ENCODE measurements at places on chromosomes 16 and 17. TPM values are rescaled to one million over a fixed set of nuclear protein-coding genes. Genes with fewer than 3 reads are reported as not detected.

Gene TBX4
- not detected for total RNA-seq

Gene LRRC37A
- 4.3 TPM for total RNA-seq

Gene TEKT1
- total RNA-seq: 0.89 TPM

GRCh38 chr16:57001026-57001679, 11.8 kb downstream of the NLRC5 start:
- peak; percentile 25 for DNase-seq

- DNase-seq: no peak
Measured at GRCh38 chr16:12527071-12527470, 276.6 kb downstream of the CPPED1 start.

GRCh38 chr17:1758807-1759206, 3.1 kb upstream of the SERPINF1 start:
- no peak for DNase-seq

DNA sequence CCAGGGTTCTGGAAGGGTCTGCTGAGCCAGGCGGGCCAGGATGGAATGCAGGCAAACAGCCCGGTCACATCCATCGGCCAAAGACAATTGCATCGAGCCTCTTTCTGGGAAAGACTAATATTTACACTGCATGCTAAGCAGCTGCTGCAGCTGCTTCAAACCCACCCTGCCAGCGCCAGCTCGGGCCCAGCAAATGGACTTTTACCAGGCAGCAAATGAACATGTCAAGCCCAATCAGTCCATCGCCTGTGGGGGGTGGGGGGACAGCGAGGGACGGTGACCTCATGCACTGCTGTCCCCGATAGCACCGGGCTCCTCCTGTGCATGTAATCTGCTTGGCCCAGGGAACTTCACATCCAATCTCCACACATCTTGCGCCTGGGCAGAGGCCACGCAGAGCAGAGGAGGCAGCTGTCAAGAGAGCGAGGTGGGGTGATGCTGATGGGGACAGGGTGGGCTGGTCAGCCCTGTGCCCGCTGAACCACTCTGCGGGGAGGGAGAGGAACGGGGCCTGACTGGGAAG, 39.4 kb upstream of the CDH5 start:
- no peak for DNase-seq

GRCh38 chr17:77694391-77695363, 263.8 kb upstream of the TNRC6C start:
- no peak for DNase-seq

Measured in sciatic nerve (tissue), 2 donors.